T-cell (primary cell): ENCODE measurements at places on chromosomes 2 and 18.

DNA sequence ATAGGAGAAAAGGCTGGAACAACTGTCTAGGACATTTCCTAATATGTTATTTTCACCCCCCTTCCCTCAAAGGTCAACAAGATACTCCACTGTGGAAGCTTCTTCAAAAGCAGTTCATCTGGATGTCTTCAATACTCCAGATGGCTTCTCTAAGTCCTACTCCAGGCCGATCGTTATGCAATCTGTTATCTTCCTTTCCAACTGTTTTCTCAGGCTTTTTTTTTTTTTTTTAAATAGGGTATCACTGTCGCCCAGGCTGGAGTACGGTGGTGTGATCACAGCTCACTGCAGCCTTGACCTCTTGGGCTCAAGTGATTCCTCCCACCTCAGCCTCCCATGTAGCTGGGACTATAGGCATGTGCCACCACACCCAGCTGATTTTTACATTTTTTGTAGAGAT, 26.3 kb downstream of the ATP8B1 start:
- DNase-seq, result no peak

DNA sequence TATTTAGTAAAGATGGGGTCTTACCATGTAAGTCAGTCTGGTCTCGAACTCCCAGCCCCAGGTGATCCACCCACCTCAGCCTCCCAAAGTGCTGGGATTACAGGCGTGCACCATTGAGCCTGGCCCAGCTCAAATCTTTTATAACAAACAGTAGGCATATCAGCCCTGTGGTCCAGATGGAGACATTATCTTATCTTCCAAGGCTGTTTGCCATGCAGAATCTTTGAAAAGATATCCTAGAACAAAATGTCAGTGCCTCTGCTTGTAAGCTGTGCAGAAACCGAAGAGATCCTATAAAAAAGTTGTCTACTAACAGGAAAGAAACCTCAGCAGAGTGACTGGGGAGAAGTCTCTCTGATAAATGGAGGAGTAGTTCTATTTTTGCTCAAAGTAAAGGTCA, 142.1 kb downstream of the PTH2R start:
- DNase-seq, result no peak

- no peak for DNase-seq
These were observed 35.1 kb downstream of the SLC30A6 start for GRCh38 chr2:32200814-32201213.

GRCh38 chr2:157194097-157194688, 63.3 kb upstream of the GALNT5 start:
- no peak for DNase-seq

- no peak for DNase-seq
These were observed 44.3 kb downstream of the MOB4 start for GRCh38 chr2:197560146-197560665.

DNA sequence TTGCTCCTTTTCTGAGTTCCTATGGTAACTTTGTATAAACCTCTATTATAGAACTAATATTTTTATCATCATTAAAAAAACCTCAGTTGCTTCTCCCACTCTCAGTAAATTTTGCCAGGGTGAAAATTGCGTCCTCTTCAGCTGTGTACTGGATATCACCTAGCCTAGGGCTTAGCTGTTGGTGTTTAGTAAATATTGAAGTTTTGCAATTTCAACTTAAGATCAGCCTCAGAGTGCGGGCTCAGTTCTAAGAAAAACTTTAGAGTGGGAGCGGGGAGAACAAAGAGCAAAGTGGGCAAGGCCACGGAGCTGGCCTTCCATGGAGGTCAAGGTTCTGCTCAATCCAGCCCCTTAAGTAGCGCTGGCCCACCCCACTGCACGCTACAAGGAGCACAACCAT, 488.3 kb upstream of the SPRED2 start:
- DNase-seq, result no peak

- DNase-seq, result no peak
These were observed 18.9 kb downstream of the TRPM8 start for GRCh38 chr2:233936089-233936488.

GRCh38 chr2:7633566-7634153, 716.4 kb downstream of the RNF144A start:
- DNase-seq, result no peak

DNA sequence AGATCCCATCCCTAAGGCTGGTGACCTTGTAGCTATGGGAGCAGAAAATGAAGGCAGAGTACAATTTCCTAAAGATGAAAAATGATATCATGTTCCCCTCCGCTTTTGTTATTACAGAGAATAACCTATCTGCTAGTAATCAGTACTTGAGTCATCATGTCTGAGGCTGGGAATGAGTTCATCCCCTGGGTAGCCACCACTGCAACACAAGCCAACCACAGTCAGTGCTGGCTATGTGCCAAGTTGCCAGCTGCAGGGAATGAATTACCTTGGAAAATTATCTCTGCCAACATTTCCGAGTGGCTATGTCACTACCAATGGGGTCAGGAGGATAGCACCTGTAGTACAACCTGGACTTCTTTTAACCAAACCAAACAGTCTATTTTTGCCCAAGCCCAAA, 1094.7 kb upstream of the DDX18 start:
- no peak for DNase-seq

DNA sequence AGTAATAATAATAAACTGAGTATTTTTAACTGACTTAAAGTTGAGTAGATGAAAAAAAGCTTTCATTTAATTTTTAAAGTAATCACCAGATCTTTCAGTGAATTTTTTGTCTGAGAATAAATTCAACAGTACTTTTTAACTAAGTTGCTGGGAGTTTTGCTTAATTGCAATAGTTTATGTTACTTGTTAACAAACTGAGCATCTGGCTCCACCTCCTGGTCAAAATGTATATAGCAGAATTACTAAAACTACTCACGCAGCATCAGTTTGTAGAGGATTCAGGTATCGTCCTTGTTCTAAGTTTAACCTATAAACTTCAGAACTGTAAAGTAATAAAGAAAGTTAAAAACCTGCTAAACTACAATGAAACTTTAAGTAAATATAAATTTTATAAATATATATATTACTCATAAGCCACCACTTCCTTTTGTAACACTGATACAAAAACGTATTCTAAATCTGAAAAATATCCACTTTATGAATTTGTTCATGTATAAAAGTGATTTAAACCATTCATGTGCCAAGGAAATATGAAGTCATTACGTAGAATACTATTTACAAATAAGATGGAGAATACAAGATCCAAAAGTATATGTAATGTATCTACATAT, 21.3 kb downstream of the NOL10 start:
- no peak for DNase-seq

GRCh38 chr2:65407240-65407639, 25.2 kb downstream of the SPRED2 start:
- DNase-seq, result no peak

DNA sequence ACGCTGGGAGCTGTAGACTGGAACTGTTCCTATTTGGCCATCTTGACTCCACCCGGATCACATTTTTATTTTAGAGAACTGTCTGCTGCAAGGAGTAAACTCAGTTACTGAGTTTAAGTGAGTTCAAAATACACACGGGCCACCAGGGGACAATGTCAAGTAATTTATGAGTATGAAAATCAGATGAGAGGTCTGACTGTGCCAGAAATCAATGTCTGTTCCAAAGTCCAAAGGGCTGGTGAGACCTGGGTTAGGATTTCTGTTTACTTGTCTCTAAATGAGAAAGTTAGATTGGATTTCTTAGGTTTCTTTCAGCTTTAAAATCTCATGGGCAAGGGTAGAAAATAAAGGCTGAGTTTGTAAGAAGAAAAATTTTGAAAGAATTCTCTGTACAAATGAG, 465.8 kb upstream of the MEIS1 start:
- no peak for DNase-seq

DNA sequence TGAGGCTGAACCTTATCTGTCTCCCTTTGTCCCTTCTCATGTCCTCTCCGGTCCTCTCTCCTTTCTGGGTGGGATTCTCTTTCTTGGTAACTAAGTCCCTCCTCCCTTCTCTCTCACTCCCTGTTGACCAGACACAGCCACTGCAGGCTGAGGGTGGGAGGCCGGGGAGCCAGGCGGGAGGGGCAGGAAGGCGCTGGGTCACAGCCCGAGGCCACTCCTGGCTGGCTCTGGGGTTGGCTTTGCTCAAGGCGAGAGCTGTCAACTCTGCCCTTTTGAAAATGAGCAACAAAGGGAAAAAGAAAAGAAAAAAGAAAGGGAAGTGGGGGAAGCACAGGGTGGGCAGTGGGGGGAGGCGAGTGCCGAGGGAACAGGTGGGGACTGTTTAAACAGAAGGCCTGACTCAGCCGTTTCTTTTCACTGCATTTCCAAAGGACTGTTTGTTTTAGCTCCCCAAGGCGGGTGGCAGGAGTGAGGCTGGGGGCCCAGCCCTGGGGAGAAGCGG, 70.5 kb upstream of the IGFBP5 start:
- DNase-seq, result no peak

DNA sequence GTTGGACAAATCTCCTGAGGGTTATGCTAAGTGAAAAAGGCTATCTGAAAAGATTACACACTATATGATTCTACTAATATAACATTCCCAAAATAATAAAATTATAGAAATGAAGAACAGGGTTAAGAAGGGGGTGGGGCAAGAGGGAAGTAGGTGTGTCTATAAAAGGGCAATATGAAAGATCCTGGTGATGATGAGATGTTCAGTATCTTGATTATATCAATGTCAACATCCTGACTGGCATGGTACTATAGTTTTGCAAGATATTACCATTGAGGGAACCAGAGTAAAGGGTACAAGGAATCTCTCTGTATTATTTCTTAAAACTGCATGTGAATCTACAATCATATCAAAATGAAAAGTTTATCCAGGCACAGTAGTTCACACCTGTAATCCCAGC, 16.7 kb downstream of the CFAP53 start:
- DNase-seq, result no peak

DNA sequence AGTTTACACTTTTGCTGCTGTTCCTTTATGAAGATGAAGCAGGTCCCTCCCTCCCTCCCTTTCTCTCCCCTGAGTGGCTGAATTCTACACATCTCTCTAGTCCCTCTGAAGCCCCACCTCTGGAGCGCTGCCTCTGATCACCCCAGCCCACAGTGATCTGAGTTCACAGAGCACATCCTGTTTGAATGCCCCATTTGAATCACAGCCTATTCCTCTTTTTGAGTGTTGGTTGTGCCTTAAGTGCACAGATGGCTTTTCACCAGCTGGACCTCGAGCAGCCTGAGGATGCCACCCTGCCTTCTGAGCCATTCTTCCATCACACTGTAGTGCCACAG, 87.1 kb downstream of the ITGB1BP1 start:
- DNase-seq, result no peak

DNA sequence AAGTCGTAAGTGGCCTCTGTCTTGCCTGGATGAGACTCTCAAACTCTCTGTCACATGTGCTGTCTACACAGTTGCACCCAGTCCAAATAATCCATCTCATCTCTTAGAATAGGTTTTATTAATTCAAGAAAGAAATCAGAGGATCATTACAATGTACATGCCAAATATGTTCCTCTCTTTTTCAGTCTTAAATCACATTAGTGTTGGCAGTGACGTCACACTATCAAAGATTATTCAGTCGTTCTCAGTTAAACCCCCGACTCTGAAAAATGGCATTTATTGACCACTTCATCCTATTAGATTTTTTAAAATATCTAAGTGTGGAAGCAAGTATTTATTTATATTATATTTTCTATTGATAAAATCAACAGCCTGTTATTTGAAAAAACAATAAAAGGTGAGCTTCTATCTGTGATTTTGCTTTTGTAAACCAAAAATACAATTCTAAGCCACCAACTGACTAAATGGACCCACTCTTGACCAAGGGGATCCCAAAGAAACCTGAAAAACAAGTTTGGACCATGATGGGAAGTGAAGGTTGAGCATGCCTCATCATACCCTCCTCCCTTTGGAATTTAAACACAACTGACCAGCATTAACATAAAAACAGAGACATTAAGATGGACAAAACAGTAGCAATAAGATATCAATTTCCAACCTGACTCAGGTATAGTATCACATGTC, 1894.4 kb upstream of the LRRTM1 start:
- no peak for DNase-seq

DNA sequence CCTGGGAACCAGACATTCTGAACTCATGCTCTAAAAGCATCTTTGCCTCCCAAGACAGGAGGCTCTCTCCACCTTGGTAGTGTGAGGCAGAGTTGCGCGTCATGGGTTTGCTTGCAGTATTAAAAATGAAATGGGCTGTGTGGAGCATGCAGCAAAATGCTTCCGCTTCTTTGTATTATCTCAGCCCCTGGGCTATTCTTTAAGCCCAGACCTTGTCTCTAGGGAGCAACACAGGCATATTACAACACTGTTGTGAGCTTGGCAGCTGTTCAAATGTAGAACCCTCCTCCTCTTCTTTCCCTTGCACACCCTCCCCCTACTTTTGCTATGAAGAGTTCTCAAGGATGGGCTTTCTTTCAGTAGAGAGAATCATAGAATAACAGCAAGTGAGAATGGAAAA, 185.1 kb upstream of the LHCGR start:
- DNase-seq, result no peak

- no peak for DNase-seq
These were observed 32.3 kb downstream of the EML6 start for GRCh38 chr2:54755641-54756326.

GRCh38 chr2:81283081-81283480, 978.5 kb upstream of the LRRTM1 start:
- DNase-seq, result no peak

GRCh38 chr2:146239392-146240135, 1605.3 kb upstream of the ACVR2A start:
- no peak for DNase-seq

GRCh38 chr18:8948011-8948410, 154.5 kb upstream of the NDUFV2 start:
- no peak for DNase-seq

GRCh38 chr2:49004036-49004626, 150.2 kb downstream of the FSHR start:
- DNase-seq, result no peak

DNA sequence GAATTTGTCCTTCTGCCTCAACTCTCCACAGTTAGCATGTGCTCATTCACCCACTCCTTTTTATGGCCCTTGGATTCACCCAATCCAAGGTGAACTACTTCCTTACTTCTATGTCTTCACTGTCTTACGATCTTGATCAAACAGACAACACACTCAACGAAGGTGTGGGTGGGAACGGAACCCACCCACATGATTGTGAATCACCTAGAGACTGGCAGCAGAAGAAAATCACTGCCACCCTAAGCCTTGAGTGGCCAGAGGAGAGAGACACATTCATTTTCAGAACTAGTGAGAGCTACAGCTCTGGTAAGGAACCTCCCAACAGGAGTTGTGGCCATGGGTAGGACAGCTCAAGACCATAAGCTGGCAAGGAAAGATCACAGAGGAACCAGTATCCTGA, 194.3 kb downstream of the PLCL1 start:
- no peak for DNase-seq

- no peak for DNase-seq
These were observed 37.8 kb upstream of the FZD5 start for GRCh38 chr2:207807516-207807915.

DNA sequence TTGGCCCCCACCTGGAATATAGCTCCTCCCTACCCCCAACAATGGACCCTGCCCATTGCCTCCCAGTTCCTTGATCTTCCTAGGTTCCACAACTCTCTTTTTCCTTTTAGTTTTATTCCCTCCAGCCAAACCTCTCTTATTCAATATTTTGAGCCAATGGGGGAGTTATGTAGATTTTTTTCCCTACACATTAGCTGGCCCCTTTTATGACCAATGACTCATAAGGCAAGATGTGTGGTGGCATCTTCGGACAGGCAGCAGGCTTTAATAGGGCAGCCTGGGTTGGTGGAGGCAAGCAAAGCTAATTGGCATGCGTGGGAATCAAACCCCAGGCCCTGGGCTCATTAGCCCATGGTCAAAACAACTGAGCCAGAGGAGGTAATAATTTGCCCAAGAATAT, 9.2 kb downstream of the GRP start:
- no peak for DNase-seq
